ENCODE measurements at places on chromosomes 1 and 21. TPM values are rescaled to one million over a fixed set of nuclear protein-coding genes. Genes with fewer than 3 reads are reported as not detected.

Gene GPR89A
- total RNA-seq = 18.5 TPM

Gene ENAH
- 50.8 TPM for total RNA-seq

Gene TSPAN1
- total RNA-seq = 10.4 TPM

Gene NUDT4B
- total RNA-seq = not detected

Gene SZT2
- 45.5 TPM for total RNA-seq

Gene LDLRAP1
- 30.0 TPM for total RNA-seq

Gene S100A2
- 0.33 TPM for total RNA-seq

Gene SMCP
- not detected for total RNA-seq

Gene OR2T2
- not detected for total RNA-seq

- no peak for DNase-seq
Measured at GRCh38 chr21:24470852-24471251, 1136.4 kb downstream of the MRPL39 start.

All from adrenal gland (tissue), 19 donors.